ENCODE measurements at places on chromosomes 2 and 18.

- DNase-seq = no peak
Measured at GRCh38 chr2:142973160-142973821, 95.8 kb downstream of the KYNU start.

DNA sequence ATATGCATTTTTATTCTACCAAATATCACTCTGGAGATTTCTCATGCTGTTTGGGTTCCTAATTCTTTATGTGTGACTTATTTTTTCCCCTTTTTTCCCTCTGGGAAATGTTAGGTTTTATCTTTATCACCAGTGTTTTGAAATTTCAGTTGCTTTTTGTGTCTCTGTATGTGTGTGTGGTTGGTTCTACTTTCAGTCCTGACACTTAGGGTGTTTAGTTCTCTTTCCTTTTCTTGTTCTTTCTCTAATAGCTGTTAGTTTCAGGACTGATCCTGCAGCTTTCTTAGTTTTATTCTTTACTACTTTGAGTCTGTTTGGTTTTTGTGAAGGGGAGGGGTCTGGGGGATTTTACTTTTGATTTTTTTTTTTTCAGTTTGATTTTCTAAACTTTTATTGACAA lies 23.1 kb downstream of the PPM1B start:
- DNase-seq = no peak

DNA sequence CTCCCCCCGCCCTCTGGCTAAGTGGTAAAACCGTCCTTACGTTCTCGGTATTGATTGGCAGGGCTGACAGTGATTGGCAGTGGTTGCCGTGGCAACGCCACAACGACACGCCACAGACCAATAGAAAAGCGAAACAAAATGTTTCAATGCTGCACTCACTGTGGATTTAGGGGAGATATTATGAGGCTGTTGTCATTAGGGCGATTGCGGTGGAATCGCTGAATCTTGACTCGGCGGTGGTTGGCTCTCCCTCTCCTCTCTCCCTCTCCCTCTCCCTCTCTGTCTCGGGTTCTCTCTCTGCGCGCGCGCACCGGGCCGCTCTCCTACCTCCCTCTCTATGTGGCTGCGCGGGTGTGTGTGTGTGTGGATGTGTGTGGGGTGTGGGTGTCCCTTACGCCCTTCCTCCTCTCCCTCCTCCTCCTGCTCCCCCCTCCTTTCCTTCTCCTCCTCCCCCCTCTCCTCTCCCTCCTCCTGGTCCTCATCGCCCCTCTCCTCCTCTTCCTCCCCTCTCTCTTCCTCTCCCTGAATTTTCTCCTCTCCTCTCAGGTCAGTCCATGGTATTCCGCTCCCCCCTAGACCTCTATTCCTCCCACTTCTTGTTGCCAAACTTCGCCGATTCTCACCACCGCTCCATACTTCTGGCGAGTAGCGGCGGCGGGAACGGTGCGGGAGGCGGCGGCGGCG lies at the start of gene SIX3:
Gene SIX3, plus strand, starts transcription at position 152 of the 684 bp plus-strand sequence. Its CDS starts 403 bp downstream, at position 555.
- DNase-seq = no peak

GRCh38 chr2:49288902-49289700 lies 134.8 kb upstream of the FSHR start:
- DNase-seq = no peak

- no peak for DNase-seq
Measured at GRCh38 chr18:3867236-3867635, 417.3 kb downstream of the TGIF1 start.

DNA sequence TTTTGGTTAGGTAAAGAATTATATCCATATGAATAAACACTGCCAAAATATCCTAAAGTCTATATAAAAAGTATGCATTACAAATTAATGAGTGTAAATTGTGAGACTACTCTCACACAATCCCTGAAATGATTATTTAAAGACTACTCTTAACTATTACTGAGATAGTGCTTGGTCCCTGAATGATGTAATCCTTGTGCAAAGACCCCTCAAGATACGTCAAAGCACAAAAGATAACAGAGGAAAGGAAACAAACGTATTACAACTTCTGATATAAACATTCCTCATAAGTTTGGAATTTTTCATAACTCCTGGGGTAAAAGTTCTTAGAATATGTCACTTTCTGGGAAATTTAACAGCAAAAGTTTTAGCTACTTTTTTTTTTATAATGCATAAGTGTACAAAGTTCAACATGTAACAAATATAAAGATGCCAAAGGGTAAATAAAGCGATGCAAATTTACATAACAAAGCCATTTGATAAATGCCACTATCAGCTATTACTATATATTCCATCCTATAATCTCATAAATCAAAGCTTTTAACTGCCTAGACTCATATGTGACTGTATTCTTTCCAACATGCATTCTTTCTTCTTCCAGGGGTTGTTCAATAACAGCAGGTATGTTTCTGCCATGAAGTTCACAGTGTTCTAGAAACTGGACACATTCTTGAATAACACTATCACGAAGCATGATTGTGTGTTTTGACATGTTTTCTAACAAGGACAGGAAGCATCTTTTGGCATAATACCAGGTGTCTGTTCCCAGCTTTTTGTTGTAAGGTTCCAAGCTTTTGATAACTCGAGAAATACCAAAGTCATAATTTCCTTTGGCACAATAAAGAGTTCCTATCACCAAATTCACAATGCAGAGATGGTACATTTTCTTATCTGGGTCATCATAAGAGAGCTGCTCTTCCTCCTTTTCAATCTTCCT lies 158.0 kb downstream of the AGPS start:
- no peak for DNase-seq

All from stimulated activated CD8-positive, alpha-beta memory T cell treated with anti-CD3 and anti-CD28 coated beads, Interleukin-4, amount 100 ng/mL, for 1 hour (primary cell).